ENCODE measurements at places on chromosomes 3 and 15.

DNA sequence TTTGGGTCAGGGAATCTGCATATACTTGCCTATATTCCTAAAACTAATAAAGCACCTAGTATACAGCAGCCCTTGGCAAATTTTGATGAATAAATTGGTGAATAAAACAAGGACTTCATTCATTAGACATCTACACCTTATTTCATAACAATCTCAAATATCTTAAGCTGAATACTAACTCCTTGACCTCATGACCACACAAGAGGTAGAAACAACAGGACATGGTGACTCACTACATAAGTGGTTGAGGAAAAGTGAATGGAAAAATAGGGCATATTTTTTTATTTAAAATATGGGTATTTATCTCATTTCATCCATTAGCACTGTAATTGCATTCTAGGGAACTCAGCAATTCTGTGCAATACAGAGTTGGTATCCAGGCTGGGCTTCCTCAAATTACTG lies 7.8 kb upstream of the STAC start:
- DNase-seq: no peak

DNA sequence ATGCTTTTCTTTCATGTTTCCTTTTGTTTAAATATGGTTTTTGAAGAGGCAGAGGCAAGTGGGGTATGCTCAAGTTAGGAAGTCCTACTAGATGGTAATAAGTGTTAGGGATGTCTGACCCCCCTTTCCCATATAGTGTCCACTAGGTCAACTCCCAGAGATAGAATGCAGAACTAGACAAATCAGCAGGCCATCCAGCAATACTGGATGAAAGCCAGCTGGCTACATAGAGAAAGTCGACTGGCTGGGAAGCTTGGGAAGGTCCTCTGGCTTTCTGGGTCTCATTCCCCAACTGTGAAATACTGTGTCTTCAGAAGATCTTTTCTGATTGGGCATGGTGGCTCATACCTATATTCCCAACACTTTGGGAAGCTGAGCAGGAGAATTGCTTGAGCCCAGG lies 113.8 kb downstream of the SNRK start:
- DNase-seq: no peak

GRCh38 chr3:50551054-50551659 lies 16.4 kb downstream of the C3orf18 start:
- DNase-seq: no peak

DNA sequence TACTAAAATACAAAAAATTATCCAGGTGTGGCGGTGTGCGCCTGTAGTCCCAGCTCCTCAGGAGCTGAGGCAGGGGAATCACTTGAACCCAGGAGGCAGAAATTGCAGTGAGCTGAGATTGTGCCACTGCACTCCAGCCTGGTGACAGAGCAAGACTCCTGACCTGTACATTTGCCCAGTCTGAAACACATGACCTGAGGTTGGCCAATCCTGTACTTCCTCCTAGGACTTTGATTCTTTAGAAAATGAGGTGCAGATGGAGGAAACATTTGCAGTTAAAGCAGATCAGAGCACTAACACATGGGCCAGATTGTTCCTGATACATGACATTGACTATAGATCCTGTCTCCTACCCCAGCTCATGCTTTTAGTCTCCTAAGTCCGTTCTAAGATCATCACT lies 28.9 kb upstream of the LPP start:
- no peak for DNase-seq

DNA sequence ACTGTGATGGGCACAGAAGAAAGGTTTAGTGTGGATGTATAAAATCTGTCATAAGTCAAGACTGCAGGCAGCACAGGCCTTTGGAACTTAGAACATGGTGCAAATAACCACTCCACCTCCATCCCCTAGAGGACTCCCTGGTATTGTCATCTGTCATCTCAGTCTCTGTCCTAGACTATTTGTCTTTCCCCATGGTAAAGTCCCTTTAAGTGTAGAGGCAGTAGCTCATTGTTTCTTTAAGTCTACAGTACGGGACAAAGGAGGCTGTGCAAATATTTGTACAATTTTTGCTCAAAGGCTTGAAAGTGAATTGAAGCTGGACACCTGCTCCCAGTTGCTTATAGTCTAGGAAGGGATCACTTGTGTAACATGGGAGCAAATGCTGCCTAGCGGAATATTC lies 3.2 kb upstream of the PXYLP1 start:
- peak; percentile 10 for DNase-seq

DNA sequence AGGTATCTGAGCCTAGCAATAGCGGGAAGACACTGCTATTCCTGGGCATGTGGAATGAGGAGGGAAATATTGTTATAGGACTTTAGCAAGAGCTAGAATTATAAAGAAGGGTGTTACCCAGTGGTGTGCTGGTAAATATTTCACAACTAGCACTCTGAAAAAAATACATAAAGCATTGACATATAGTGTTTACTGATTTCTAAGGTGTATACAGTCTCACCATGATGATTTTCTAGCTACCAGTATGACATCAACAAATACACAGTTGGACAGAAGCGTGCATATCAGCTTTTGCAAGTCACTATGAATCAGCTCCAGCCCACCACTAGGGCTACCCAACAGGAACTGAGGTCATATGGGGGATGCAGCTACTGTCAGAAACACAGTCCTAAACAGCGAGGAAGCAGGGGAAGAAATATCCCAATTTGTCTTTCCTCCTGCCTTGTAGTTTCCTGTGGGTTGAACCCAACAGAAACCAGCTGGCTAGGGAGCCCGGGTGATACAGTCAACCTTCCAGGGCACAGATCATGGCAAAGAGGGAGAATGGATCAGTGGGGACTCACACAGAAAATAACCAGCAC lies 39.6 kb downstream of the HGD start:
- no peak for DNase-seq

DNA sequence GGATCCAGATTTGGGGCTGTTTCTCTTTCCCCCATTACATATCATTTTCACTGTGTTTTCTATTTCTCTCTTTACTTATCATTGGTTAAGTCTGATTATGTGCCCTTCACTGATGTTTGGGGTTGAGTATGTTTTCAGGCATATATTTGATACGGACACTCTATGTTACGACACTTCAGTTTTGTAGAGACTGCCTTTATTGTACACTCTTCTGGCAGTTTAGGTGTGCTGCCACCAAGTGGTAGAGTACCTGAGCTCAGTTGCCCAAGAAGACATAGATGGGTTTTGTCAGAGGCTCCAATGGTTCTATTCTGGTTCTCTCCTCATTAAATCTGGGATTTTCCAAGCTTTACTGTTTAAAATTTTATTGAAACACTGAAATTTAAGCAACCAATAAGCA lies 255.0 kb upstream of the ROPN1 start:
- no peak for DNase-seq

DNA sequence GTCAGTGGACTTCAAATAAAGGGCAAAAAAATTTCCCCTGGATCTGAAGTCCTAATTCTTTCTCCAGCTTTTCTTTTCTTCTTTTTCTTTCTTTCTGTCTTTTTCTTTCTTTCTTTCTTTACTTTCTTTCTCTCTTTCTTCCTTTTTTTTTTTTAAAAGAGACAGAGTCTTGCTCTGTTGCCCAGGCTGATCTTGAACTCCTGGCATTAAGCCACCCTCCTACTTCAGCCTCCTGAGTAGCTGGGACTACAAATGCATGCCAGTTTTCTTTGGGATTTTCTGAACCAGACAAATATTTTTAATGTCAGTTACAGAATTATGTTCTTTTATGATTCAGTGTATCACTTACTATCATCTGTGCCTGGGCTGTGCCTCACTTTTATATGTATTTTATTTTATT lies 45.4 kb upstream of the CMTM8 start:
- no peak for DNase-seq

DNA sequence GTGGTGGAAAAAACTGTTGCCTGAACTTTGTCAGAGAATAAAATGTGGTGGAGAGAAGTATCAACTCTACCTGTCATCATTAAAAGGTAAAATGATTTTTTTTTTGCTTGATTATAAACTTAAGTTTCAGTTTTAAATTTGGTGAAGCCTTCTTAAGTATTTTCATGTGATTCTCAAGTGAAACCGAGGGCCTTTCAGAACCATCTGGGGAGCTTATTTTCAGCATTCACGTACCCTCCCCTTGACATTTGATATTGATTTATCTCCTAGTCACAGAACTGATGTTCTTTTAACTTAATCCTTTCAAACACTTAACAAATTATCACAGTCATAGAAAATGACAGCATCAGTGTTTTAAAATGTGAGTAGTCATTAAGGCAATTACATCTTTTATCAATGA lies 38.5 kb downstream of the HPS3 start:
- DNase-seq: no peak

- DNase-seq: no peak
Measured at GRCh38 chr3:69648126-69648525, 91.1 kb upstream of the MITF start.

GRCh38 chr3:122959339-122959738 lies 68.2 kb downstream of the SEMA5B start:
- no peak for DNase-seq

DNA sequence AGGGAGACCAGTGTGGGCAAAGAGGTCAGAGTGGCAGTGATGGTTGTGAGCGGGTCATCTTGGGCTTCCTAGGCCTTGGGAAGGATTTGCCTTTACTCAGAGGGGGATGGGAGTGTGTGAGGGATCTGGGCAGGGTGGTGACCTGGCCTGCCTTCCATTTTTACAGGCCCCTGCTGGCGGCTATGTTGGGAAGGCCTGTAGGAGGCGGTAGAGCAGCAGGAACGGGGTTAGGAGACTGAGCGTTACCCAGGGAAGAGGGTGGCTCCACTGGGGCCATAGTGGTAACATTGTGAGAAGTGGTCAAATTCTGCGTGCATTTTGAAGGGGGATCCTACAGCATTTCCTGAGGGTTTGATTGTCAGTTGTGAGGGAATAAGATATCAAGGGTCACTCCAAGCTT lies 307.3 kb upstream of the CTDSPL start:
- DNase-seq: peak; percentile 81

DNA sequence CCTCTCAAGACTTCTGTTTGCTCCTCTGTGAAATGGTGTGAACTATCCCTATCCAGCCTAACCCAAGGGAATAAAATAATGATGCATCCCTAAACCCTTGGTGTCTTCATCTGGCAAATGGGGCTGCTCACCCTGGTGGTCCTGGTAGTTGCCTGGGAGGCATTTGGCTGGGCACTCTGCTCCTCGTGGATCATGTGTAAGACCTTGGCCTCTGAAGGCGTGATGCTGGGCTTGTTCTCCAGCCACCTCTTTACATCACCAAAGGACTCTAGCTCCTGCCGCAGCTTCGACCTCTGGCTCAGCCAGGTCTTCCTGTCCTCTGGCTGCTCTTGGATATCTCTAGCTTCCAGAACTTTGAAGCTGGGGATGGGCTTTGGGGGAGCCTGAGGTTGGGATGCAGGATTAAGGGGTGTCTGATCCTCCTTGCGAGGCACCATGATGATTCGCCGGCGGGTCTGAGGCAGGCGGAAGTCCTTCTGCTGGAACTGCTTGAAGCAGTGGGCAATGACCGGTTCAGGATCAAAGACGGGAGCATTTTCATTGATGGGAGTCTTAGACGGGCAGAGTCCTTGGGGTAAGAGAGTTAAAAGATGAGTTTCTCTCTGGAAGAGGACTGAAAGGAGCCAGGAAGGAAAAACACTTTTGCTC lies 7.1 kb downstream of the EFCAB12 start:
- no peak for DNase-seq

GRCh38 chr15:48643776-48644466 lies 1.6 kb downstream of the FBN1 start:
- no peak for DNase-seq

DNA sequence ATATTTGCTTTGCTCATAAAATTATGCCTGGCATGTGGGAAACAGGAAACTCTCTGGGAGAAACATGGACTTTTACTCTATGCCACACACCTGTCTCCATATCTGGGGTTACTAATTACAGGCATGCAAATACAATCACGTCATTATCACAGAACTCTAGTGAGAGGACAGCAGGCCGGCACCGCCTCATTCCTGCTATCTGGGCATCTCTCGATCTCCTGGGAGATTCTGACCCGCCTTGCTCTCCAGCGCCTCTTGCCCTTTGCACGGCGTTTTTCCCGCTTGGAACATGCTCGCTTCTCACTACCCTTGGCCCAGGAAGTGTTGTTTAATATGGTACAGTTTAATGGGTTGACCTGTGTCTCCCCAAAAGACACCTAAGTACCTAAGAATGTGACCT lies 45.4 kb upstream of the PARL start:
- no peak for DNase-seq

GRCh38 chr3:15361494-15362214 lies 29.3 kb upstream of the SH3BP5 start:
- no peak for DNase-seq

GRCh38 chr3:101171681-101172191 lies 148.6 kb downstream of the IMPG2 start:
- DNase-seq: no peak

- DNase-seq: no peak
Measured at GRCh38 chr3:1092771-1093170, at the start of gene CNTN6. CNTN6 (plus strand) TSS chr3:1093024; CDS start chr3:1148009, 54,985 bp downstream.

DNA sequence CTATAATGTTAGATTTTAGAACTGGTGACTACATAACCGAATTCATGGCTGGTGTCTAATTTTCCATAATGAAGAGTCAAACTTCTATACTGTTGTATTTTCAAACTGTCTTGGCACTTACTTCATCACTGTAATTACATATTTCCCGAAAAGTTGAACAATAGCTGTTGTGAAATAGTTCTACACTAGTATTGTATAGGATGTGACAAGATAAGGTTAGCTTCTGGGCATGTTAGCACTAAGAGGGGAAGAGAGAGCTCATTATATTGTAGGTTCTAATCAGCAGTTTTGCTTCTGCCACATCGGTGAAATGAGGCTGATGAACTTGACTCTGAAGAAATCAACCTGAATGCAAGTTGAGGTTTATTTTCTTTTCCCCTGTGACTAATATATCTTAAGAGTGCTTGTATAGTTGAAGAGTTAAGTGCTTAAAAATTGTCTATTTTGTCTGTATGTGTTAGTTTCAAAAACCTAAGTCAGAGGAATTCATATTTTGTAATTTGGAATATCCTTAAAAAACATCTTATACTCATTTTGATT lies 8.9 kb downstream of the GYG1 start:
- DNase-seq: no peak

GRCh38 chr3:63067999-63068645 lies 192.9 kb upstream of the CADPS start:
- DNase-seq: peak; percentile 60

- DNase-seq: no peak
Measured at GRCh38 chr15:72585476-72586058, 68.9 kb upstream of the GOLGA6B start.

DNA sequence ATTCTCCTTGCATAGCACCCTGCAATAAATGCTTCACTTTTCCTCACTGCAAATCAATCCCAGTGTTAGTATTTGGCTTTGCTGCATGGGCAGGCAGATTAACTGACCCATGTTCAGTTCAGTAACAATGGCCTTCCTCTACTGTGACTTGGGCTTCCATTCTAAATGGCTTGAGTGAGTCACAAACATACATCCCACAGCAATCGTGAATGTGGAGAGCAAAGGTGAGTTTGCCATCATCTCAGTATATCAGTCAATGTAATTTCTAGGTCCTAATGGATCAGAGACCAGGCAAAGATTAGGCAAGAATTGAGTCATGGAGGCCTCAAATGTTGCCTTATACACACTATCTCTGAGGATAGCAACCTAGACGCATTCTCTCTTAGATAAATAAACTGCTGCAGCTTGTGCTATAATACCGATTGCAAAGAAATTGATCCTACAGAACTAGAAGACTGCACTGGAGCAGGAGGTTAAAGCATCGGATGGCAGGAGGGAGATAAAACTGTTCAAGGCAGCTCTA lies 8.3 kb upstream of the ATP8B4 start:
- no peak for DNase-seq
